ENCODE measurements at places on chromosomes 2 and 18. TPM values are rescaled to one million over a fixed set of nuclear protein-coding genes. Genes with fewer than 3 reads are reported as not detected.

Gene MYOM1
- total RNA-seq: 0.91 TPM

Gene POTEJ
- not detected for total RNA-seq

Gene CLEC4F
- not detected for total RNA-seq

Gene SGPP2
- not detected for total RNA-seq

Gene ITPRIPL1
- 1.6 TPM for total RNA-seq

Gene CNTNAP5
- total RNA-seq: not detected

Gene CAPN14
- total RNA-seq: under 0.01 TPM

Gene C2orf80
- total RNA-seq: not detected

Gene EPB41L3
- total RNA-seq: 169 TPM

Gene SLC9A2
- not detected for total RNA-seq

Gene ASXL3
- total RNA-seq: 0.32 TPM

Gene GAL3ST2
- total RNA-seq: not detected

Gene ANKRD12
- 28.7 TPM for total RNA-seq

Gene ABHD1
- total RNA-seq: not detected

Gene SP140
- not detected for total RNA-seq

Gene BMP10
- total RNA-seq: not detected

Gene TXNL4A
- total RNA-seq: 85.1 TPM

Gene REEP1
- total RNA-seq: under 0.01 TPM
